ENCODE measurements at places on chromosomes 4 and X. TPM values are rescaled to one million over a fixed set of nuclear protein-coding genes. Genes with fewer than 3 reads are reported as not detected.

ZNF630 gene
- total RNA-seq = 2.4 TPM

NEUROG2 gene
- not detected for total RNA-seq

RIPPLY1 gene
- not detected for total RNA-seq

HMGN5 gene
- total RNA-seq = 1.3 TPM

USP26 gene
- not detected for total RNA-seq

FRAS1 gene
- total RNA-seq = 2.2 TPM

USP17L28 gene
- total RNA-seq = not detected

MMGT1 gene
- total RNA-seq = 22.4 TPM

NSG1 gene
- 8.9 TPM for total RNA-seq

CT83 gene
- total RNA-seq = not detected

FGFR3 gene
- total RNA-seq = 1.8 TPM

KLHL8 gene
- total RNA-seq = 12.0 TPM

USP11 gene
- 31.5 TPM for total RNA-seq

MAGEA11 gene
- total RNA-seq = not detected

PABPC5 gene
- total RNA-seq = 0.87 TPM

ADRA2C gene
- total RNA-seq = 6.9 TPM

SLC6A14 gene
- not detected for total RNA-seq

SPACA5B gene
- not detected for total RNA-seq

FRG2 gene
- not detected for total RNA-seq

GNRHR gene
- not detected for total RNA-seq

ANOS1 gene
- total RNA-seq = 4.9 TPM

DRD5 gene
- not detected for total RNA-seq

MAGEC1 gene
- not detected for total RNA-seq
